CD14-positive monocyte (primary cell): ENCODE measurements at places on chromosomes 5 and 9.

DNA sequence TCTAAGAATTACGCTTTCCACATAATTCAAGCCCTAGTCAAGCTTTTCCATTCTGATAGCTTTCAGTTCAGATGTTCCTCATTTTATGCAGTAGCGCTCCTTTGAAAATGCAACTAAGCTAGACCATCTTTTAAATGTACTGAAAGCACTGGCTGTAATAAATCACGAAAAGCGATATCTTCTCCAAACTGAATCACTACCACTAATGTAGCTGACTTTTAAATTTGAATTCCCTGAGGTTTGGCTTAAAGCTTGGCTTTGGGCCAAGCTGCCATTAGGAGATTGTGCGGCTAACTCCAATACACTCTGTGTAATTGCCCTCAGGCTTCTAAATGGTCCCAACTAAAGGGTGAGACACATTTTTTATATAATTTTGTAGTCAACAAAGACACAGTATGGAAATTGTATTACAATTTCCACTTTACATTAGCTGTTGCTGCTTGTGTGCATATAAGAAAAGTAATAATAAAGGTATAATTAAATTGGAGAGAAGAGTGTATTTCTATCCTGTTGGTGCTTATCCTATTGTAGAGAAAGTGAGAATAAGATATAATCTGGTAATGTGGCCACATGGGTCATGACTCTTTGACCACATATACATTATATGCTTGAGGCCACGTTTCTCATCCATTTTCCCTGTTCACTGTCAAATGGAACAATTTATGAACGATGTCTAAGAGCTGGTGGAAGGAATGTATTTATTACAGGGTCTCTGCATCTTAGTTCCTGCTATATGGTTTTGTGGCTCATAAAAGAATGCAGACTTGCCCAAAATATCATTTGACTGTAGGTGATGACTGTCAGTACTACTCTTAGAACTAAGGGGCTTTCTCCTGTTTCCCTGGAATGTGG, 118.7 kb upstream of the TAF11L2 start:
- no peak for DNase-seq

DNA sequence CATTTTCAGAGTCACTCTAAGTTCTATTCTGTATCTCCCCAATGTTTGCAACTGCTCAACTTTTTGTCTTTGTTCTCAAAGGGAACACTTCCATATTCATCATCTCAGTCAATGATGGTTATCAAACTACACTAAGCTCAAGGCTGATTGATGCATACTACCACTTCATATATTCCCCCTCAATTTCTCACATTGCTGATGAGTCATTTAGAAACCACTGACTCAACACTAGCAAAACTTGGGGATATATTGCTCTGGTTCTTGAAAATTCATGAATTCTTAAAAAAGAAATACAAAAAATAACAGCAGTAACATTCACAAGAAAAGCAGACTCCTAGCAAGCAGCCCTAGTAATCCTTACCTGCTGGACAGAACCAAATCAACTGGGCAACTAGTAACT, 52.2 kb downstream of the ABHD17B start:
- DNase-seq: no peak

GRCh38 chr5:149404746-149405549, 25.9 kb upstream of the IL17B start:
- no peak for DNase-seq

DNA sequence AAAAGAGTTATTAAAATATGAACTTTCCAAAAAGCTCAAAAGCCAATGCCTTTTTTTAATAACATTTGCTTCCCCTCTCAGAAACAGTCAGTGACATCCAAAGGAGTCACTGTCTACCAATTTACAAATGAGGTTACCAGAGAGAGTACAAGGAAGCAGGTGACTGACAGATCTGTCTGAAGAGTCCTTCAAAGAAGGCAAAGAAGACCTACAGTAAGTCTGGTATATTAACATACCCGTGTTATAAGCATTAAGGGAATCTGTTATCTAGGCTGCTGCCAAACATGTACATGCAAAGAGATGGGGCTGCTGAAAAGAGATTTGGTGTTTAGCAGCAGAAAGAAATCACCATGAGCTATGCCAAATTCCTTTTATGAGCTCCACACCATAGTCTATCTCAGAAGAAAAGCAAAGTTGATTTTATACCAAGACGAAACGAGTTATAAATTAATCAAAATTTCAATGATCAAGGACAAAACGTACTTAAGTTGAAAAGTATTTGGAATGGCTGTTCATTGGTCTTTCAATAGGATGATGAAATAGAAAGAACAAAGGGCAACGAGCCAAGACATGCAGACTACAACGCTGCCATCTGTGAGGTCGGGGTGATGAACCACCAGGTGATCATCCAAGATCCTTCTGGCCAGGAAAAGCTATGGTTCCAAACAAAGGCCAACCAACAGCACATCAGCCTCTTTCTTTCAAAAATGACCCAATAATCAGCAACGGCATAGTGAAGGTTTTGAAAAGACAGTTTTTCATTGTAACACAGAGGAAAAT, 8.1 kb downstream of the PRELID2 start:
- no peak for DNase-seq

DNA sequence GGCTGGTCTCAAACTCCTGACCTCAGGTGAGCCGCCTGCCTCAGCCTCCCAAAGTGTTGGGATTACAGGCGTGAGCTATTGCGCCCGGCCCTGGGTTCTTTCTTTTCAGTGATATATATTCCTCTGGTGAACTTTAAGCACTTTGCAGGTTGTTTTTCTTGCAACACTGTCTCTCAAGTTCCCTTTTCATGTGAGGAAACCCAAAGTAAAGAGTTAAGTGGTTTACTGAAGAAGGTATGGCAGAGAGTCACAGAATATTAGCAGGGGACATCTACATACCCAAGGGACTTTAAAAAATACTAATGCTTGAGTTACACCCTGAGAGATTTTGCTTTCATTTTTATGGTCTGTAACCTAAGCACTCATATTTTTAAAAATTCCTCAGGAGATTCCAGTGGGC, 6.7 kb upstream of the GAPT start:
- peak; percentile 37 for DNase-seq

- no peak for DNase-seq
Measured at GRCh38 chr9:113756476-113757192, 119.5 kb upstream of the ZNF618 start.

DNA sequence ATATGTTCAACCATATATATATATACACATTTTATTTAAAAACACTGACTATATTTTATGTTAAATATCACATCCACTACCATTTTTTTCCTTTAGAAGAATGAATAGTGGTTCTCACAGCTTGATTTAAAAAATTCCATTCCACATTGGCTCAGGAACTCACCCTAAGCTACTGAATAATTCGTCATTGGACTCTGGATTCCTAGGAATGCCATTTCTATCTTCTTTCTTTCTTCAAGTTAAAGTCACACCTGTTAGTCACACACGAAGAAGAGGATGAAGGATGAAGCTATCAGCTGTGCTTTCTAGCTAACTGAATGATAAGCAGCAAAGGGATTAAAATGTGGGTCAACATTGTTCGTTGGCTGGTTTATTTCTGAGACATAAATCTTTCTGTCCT, 7.9 kb downstream of the ELOVL7 start:
- DNase-seq: no peak

DNA sequence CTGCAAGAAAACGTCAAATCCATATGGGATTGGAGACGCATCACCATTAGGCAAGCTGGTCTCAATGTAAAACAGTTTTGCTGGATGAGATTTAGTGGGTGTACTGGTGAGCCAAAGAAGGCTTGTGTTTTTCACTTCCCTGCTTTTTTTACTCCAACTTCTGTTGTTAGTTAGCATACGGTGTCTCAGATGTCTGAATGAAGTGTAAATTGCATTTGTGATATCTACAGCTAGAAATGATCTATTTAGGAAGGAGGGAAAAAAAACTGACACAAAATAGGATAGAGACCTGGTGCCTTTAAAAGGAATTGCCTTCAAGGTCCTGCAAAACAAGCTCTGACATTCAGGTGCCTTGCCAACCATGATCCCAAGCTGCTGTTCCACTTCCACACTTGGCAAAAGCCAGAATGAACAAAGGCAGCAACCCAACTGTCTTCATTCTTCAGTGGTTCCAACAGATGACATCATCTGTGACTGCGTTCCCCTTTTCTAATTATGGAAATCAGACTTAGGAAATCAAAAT, 104.2 kb upstream of the RAI14 start:
- no peak for DNase-seq

DNA sequence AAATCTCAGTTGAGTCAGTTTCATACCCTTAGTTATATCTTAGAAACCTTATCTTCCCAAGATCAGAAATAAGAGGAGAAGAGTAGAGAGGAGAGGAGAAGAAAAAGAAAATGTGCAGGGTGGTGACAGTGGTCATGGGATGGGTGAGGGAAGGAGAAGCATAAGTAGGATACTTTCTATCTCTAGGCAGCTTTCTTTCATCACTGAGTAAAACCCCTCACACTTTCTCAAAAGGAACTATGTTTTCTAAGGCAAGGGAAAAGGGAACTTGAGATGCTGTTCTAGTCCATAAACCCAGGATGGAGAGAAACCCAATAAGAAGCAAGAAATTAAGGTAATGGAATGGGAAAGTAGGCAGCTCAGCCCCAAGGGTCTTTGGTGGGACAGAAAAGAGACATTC, 225.3 kb downstream of the MCTP1 start:
- no peak for DNase-seq

DNA sequence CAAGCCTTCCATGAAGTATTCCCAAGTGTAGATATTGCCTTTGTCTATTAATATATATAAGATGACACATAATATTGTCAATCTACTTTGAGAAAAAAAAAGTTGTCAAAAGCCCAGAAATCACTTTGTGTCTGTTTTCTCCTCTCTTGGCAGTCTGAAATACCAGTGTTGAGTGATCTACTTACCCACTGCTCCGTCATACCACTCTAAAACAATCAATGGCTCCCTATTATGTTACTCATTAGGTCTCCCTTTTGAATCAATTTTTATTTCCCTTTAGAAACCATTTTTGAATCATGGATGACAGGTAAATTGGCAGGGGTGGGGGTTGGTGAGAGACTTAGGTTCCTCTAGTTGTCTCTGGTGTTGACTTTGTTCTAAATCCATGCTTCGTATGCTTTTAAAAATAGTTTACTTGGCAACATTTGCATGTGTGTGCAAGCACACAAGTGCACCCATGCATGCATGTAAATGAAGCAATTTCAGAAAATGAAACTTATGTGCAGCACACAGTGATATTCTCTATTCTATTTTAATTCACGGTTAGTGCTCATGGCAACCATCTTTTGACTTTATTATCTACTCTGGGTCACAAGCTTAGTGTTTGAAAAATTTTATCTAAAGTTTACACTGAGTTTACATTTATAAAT, 378.9 kb downstream of the RAB3C start:
- no peak for DNase-seq

GRCh38 chr5:131634238-131634637, 791 bp downstream of the RAPGEF6 start:
- DNase-seq: peak; percentile 45

DNA sequence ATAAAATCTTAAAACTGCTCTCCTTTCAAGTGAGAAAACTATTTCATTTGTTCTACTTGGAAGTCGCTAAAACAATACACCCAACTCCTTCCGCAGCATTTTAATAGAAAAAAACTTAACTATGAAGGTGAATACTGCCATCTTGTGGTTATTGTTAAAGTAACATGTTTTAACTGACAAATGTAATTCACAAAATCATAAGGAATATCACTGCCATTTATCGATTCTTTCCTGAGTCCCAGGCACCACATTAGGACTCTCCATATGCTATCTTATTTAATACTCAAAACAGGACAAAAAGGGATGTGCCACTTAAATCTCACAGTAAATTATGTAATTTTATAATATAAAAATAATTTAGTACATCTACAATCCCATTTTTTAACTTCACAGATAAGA, 130.5 kb upstream of the ITGA1 start:
- no peak for DNase-seq
